ENCODE measurements at places on chromosomes 13 and 19.

- DNase-seq = peak; percentile 35
Observed at GRCh38 chr19:52191389-52191788, 1.5 kb downstream of the PPP2R1A start.

DNA sequence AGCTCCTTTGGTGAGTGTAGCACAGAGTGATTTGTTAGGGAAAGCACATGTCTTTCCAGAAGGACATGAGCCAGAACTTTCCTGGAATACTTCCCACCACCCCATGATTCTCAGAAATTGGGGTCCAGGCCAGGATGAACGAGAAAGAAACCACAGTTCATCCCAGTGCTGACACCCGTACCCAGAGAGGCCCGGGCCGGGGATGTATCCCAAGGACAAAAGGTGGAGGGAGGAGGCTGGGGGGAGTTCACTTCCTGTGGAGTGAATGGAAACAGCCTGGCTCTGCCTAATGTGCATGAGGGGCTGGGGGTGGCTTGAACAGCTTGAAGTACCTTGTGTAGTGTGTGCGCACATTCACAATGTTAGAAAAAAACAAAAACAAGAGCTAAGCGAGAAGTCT, 47.5 kb downstream of the CDADC1 start:
- no peak for DNase-seq

- no peak for DNase-seq
Observed at GRCh38 chr13:110129539-110130186, 177.3 kb downstream of the COL4A1 start.

- DNase-seq = no peak
Observed at GRCh38 chr13:112270951-112271350, 105.2 kb upstream of the SPACA7 start.

GRCh38 chr13:49653478-49653877, 25.2 kb downstream of the ARL11 start:
- no peak for DNase-seq

DNA sequence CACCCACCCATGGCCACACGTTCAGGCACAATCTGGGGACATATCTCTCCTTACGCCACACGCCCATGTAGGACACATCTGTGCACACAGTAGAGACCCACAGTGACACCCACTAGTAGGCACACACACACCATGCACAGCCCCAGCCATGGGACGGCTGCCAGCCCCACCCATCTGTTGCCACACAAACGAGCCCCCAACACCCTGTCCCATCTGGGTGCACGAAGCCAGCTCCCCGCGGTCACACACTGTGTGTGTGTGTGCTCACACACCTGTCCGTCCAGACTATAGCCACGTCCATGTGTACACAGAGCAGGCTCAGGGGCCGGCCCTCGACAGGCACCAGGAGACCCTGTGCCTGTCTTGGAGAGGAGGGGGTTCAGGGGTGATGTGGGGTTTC, 10.6 kb downstream of the ERFL start:
- no peak for DNase-seq

All from renal cortical epithelial cell (primary cell).